ENCODE measurements at places on chromosomes 2 and 18.

- DNase-seq: no peak
These were observed 580 bp upstream of the NDUFV2 start for GRCh38 chr18:9101730-9102507.

- DNase-seq: no peak
These were observed 30.4 kb downstream of the FARP2 start for GRCh38 chr2:241386519-241386918.

GRCh38 chr2:56613920-56614319 is 430.1 kb downstream of the CCDC85A start:
- DNase-seq: no peak

DNA sequence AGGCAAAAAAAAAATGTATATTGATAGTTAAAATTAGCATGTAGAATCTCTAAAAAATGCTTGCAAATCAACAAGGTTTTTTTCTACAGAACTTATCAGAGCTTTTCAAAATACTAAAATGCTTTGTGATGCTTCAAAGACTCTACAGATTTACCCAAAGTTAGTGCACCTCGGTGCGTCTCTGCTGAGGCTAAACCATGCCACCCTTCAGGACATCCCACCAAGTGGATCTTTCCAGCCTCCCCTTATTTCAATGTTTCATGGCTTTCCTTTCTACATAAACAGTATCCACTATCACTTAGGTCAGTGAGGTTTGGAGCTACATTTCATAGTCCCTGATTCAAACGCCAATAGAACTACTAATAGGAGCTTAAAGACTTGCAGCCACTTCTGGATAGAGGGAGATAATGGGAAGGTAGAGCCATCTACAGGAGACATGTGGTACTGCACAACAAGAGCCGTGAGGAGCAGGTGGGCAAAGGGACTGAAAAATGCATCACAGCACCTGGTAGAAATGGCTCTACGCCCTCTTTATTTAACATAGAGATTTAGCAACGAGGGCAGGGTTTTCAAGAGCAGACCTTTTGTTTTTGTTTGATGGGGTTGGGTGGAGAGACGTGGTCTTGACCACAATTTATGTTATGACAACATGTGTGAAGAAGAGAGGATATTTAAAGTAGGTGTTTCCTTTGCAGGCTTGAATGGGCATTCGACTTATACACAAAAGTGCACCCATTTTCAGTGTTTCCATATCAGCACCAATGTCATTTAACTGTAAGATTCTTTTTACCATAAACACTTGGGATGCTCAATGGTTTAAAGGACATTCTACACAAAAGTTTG is 56.1 kb upstream of the SLC35G4 start:
- no peak for DNase-seq

DNA sequence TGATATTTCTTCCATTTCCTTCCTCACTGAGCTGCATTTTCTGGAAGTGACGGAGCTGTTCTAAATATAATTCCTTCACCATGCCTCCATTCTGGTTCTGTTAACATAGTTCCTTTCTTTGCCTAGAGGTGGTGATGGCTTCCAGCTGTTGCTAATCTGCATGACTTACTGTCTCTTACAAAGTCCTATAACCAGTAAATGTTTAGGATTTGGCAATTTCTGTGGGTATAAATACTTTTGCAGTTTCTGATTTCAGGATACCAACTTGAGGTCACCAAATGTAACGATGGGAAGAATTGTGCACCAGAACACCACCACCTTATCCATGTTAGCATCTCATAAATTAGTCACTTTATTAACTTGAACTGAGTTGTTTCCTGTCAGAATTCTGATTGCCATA is 101.7 kb upstream of the FN1 start:
- DNase-seq: no peak

GRCh38 chr2:211093743-211094303 is 537.4 kb downstream of the CPS1 start:
- DNase-seq: no peak

DNA sequence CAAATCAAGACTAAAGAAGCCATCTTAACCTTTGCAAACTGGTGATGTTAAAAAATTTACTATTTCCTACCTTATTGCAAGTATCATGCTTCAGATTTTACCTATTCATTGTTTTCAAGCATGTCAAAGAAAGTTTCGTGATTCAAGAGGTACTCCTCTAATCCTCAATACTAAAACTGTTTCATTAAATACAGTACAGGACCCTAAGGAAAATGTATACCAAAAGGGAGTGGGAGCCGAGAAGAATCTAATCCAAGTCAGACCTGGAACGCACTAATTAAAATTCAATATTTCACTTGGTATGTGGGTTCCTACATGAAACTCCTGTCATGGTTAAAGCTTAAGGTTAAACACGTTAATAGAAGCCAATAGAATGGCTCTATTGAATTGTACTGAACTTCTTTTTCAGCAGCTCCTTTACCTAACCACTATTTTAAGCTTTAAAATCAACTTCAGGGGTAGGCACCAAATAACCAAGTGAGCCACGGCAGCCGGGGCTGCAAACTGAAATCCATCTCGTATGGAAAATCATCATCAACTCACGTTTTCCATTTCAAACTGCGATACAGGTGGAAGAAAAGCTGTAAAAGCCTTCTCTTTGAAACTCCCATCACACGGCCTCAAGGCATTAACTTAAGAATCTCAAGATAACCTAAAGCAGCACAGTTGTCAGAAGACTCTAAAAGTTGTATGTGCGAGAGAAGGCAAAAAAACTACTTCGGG is 188.8 kb downstream of the ZEB2 start:
- no peak for DNase-seq

- DNase-seq: no peak
These were observed 10.7 kb upstream of the FAHD2A start for GRCh38 chr2:95391641-95392310.

DNA sequence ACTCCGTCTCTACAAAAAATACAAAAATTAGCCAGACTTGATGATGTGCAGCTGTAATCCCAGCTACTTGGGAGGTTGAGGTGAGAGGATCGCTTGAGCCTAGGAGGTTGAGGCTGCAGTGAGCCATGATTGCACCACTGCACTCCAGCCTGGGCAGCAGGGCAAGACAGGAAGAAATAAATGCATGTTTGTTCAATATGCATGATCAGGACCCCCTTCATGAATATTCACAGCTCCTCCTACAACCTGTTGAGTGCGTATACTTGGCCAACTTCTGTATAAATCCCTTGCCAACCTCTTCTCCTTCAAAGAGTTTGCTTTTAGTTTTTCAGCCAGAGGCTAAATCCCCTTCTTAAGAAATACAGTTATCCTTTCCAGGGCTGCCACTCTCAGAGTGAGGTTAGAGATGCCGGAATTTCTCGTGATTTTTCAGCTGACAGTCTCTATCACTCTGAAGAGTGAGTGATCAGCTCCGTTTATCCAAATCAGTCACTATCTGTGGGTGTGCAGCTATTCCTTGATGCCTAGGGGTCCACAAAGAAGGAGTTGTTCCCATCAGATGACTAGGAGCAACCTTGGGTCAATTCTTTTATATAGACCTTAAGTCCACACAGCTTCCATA is 39.2 kb downstream of the FAM161A start:
- DNase-seq: no peak

- no peak for DNase-seq
These were observed 189.4 kb downstream of the PLCL1 start for GRCh38 chr2:197993830-197994229.

DNA sequence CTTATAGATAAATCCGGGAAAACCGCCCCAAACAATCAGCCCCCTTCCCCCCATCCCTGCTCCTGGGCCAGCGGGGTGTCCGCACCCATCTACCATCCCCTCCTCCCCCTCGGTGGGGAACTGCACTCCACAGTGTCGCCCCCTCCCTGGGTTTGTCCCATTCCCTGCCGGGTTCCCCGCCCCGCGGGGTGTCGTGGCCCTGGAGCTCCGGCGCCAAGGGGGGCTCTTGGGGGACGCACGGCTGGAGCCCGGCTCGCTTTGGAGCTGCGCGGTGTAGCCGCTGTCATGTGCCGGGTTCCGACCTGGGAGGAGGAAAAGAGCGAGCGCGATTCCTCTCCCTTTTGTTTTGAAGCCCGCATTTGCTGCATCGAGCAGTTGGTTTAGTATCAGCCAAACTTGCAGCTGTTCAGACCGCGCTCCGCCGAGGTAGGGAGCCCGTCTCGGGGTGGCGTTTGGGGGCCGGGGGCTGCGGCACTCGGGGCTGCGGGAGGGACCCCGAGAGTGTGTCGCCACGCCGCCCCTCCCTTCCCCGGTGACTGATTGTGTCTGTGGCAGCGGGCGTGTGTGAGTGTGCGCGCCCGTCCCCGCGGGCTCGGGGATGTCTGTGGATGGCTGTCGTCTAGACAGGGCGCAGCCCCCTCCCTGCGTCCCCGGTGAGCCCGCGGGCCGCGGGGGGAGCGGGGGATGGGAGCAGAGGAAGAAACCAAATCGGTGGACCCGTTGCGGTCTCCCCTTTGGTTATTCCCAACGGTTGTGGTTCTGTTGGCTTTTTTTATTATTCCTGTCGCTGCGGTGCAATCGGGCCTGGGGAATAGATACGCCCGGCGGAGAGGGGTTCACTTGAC is 797 bp downstream of the CTIF start:
- DNase-seq: no peak

DNA sequence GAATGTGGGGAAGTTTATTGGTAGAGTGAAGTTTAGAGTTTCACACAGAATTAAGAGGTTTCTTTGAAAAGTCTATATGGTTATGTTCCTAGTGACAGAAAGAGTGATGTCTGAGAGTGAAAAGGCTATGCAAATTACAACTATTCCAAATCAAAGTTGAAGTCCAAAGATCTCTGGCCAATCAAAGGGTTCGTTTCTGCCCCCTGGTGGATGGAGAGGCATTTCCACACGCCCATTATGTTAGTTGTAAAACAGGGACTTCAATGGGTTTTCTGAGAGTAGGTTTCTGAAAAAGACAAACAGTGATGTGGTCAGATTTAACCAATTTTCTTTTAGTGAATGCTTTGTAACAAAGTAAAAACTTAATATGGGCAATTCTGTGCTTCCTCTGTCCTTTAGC is 441.5 kb upstream of the POU3F3 start:
- DNase-seq: no peak

DNA sequence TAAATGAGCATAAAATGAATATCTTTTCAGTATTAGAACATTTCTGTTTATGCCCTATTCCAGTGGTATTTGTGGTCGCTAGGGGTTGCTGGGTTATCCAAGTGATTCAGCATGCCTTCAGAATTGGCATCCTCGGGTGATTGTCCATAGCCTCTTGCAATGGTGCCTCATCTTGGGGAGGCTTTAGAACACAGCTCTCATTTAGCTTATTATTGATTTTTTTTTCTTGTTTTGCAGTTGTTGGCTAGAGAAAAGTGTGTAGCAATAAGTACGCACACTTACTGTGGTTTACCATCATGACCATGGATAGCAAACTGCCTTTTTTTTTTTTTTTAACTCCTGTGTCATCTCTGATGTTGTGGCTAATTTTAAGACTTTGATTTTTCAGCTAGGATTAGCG is 33.6 kb downstream of the PLEKHA3 start:
- no peak for DNase-seq

DNA sequence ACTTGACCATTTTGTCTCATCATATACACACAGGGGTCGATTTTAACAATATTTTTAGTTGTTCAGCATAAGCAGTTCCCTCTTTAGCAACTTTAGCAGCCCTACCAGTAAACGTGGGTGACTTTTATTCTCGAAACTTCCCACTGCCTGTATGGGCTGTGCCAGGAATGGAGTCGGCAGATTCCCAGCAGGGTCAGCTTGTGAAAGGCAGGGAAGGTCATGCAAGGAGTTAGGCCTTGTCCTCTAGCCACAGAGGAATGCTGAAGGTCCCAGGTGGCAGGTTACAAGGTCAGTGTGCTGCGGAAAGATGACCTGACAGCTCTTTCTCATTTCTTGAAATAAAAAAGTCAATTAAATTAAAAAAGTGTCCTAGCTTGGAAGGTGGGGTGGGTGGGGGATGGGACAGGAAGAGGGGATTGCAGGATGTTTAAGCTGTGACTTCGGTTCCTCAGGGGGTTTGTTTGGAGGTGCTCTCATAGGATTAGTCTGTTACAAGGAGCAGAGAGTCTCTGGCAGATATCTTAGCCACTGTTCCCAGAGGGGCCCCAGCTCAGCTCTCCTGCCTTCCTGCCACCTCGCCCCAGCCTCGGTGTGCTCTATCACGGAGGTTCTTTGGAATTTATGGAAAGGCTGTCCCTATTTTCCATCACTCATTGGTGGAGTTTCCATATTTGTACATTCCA is 21.4 kb downstream of the DRC1 start:
- no peak for DNase-seq

DNA sequence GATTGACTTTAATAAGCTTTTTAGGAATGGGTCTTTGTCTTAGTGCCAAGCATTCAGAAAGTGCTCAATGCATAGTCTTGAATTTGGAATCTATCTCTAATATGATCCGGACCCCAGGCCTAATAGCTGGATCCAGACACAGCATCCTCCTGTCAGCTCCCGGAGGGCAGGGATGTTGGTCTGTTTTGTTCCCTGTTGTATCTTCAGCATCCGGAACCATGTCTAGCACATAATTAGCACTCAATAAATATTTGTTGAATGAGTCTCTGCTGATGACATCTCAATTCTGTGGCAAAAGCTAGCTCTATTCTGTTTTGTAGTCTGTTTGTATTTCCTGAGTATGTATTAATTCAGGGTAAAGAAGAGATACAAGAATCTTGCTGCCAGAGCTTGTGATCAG is 169.1 kb downstream of the DCDC2C start:
- DNase-seq: no peak

- DNase-seq: no peak
These were observed 2.6 kb downstream of the CAB39 start for GRCh38 chr2:230715201-230715600.

DNA sequence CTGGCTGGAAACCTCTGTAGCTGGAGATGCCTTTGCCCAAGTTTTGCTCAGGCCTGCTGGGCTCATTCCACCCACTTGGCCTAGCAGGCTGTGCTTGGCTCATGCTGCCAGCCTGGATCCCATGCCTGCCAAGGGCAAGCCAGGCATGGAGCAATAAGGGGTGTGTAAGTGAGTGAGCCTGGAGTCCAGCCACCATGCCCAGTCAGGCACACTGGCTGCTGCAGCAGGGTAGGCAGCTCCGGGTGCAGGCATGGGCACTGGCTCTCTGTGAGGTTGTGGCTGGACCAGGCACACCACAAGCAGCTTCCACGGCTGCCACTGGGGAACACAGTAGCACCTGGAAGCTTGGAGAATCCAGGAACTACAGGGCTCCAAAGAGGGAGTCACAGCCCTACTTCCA is 147.7 kb upstream of the HS6ST1 start:
- no peak for DNase-seq

DNA sequence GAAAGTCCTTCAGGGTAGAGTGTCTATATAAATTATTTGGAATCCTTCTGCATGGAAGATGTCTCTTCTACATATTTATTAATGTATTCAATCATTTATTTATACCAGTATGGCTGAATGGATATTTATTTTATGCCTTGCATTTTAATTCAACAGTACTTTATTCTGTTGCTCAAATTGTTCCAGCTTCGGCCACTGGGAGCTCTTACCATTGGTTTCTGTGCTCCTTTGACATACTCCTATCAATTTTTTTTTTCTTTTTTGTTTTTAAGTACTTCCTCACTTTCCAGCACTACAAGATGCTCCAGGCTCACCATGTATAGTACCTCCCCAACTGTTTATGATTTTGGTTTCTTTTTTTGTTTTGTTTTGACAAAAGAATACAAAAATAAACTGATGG is 39.4 kb upstream of the WIPF1 start:
- DNase-seq: no peak

All from activated CD8-positive, alpha-beta memory T cell treated with anti-CD3 and anti-CD28 coated beads for 1 hour (primary cell).